Prostate gland (tissue), 2 donors: ENCODE measurements at places on chromosomes 7 and 10. TPM values are rescaled to one million over a fixed set of nuclear protein-coding genes. Genes with fewer than 3 reads are reported as not detected.

The UFSP1 gene
- 8.4 TPM for total RNA-seq

The CTAGE6 gene
- 1.7 TPM for total RNA-seq

The UBTD1 gene
- 93.8 TPM for total RNA-seq

The BMPR1A gene
- 53.9 TPM for total RNA-seq

The GPR26 gene
- total RNA-seq, result 0.23 TPM

The GPR15LG gene
- not detected for total RNA-seq

The NUB1 gene
- 46.4 TPM for total RNA-seq

The ZNF365 gene
- 0.55 TPM for total RNA-seq

The PLXNA4 gene
- total RNA-seq, result 2.8 TPM

- DNase-seq, result no peak
Measured at GRCh38 chr7:108236681-108237415, 106.7 kb upstream of the LAMB4 start.

GRCh38 chr10:31819391-31819820, 109.2 kb downstream of the ARHGAP12 start:
- no peak for DNase-seq

GRCh38 chr10:28668363-28669226, 8.7 kb upstream of the BAMBI start:
- peak; percentile 9 for DNase-seq

GRCh38 chr10:24668247-24668646, 55.4 kb downstream of the ARHGAP21 start:
- no peak for DNase-seq

- DNase-seq, result no peak
Measured at GRCh38 chr7:45216622-45217165, 59.1 kb downstream of the RAMP3 start.

DNA sequence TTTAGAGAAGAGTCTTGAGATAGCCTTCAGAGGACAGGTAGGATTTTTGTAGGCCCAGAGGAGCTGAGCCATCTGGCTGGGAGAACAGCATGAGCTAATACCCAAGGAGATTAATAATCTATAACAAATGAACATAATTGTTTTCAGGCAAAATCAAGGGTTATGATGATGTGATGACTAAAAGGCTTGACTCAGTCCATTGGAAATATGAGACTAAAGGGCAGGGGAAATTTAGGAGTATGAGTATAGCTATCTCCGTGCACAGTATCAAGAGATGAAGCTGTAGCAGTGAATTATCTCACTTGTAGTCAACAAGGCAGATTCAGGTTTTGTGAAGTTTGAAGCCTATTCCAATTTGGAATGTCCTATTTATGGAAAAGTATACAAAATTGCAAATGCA, 40.1 kb downstream of the CSTF2T start:
- no peak for DNase-seq

DNA sequence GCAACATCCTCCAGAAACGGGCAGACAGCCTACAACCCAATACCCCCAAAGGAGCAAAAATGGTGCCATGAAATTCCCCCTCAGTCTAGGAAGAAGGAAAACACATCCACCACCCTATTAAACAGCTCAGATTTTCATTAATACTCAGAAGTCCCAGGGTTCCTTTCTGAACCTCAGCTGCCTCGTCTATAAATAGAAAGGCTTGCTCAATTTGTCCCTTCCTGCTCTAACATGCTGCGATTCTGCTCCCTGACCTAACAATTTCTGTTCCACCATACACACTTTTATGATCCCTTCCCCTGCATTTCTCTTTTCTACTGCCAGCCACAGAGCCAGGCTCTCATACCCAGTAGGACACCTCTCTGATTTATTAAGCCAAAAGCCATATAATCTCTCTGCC, 68.1 kb downstream of the MTERF1 start:
- DNase-seq, result no peak

DNA sequence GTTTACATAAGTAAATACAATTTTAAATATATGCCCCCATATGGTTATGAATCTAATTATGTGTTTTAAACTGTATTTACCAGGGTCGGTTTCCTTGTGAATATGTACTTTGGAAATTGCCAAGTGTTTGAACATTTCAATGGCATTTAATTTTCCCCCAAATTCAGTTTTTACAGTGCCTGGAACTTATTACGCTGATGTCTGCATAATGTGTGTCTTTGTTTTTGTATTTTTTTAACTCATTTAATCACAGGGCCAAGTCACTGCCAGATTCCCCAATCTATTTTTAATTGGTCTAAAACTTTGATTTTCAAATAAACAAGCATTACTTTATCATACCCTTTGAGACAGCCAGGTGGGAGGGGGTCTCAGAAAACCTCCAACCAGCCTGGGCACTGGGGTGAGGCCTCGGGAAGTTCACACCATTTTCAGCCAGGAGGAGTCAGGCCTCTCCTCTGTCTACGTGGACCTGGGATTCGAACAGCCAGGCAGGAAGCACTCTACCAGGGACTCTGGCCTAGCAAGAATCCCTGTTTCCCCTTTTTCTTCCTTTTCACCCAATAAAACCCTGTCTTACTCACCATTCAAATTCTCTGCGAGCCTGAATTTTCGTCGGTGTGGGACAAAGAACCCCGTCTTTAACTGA, 151.5 kb upstream of the COL1A2 start:
- no peak for DNase-seq

DNA sequence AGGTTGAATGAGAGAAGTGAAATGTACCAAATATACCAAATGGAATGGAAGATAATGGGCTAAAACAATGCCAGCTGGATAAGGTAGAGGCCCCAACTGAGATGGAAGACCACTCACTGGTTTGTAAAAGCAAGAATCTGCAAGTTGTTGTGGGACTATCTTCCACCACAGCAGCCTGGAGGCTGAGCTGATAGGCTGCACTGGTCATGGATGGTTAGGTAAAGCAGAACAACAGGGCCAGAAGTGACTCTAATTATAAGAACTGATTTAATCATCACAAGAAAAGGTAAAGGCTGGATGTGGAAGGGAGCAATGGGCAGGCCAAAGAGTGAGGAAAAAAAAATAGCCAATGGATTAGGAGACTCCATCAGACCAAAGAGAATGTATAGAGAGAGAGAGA, 11.8 kb downstream of the TFEC start:
- no peak for DNase-seq

- no peak for DNase-seq
Measured at GRCh38 chr10:133058331-133059092, 29.2 kb upstream of the ADGRA1 start.

DNA sequence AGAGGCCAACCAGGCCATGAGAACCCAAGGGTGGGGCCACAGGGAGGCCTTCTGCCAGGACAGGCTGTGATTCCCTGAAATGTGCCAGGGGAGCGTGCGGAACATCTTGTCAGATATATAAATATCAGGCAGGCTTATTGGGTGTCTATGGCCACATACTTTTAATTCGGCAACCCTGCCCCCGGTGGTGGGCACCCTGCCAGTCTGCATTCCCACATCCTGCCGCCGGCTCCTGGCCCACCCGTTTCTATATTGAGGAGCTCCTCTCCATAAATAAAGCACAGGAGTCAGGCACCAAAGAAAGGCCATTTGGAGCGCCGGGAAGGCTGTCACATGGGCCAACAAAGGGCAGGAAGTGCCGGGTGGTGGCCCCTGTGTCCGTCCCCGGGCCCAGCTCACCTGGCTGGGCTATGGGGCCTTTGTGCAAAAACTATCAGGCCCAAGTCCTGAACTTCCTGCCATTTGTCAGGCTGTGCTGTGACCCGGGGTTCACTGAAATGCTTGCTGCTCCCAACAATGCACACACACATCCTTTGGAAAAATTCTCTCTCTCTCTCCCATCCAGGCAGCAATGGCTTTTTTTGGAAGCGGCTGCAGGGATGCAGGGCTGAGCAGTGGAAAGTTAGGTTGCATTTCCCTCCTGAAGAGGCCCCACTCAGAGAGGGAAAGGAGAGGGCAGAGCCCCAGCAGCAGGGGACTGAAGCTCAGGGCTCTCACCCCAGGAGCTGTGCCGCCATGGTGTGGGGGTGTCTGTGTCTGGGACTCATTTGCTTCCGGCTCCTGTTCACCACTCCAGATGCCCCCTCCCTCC, 25.0 kb upstream of the PODXL start:
- DNase-seq, result no peak

- DNase-seq, result no peak
Measured at GRCh38 chr10:36736311-36736710, 389.1 kb upstream of the ANKRD30A start.

DNA sequence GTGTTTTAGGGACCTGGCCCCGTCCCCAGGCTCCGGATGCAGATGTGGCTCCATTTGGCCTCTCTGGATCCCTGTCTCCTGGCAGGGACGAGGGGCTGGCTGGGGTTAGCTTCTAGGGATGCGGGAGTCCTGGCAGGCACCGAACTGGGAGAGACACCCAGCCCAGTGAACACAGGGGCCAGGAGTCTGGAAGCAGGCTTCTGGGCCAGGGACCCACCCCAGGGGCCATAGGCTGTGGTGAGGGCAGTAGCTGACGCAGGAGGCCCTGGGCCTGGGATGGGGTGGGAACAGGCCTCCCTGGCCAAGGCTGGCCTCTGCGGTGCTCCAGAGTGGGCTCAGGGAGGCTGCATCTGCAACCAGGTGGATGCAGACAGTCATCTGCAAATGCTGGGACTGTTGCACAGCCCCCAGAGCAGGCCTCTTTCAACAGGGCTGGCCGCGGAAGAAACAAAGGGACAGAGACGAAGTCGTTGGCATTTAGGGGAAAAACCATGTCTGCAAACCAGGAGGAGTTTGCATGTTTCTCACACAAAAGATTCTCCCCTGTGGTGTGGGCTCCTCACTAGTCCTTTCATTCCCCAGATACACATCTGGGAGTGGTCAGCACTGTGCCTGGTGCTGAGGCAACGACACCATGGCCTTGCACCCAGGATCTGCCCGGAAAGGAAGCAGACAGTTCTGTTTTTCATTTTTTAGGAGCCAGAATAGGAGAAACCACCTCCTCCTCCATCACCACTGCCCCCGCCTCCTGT, 36.4 kb upstream of the ZNF488 start:
- no peak for DNase-seq

- DNase-seq, result no peak
Measured at GRCh38 chr7:18896343-18896975, 221.0 kb downstream of the TWIST1 start.

DNA sequence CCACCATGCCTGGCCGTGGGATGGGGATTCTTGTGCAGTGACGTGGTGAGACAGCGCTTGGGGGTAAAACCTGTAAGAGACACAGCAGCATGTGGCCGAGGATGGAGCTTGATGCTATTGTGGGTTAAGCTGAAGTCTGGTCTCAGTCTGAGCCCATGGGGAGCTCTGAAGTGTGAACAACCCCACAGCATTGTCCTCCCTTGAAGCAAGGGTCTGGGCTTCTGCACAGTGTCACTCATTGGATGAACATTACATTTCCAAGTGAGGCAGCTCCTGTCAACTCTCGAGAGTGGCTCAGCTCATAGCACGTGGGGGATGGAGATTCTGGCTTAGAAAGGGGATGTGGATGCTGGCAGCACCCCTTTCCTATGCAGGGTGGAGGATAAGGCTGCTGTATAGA, 32.2 kb upstream of the ZNF438 start:
- DNase-seq, result no peak

GRCh38 chr7:43530553-43531410, 52.1 kb upstream of the STK17A start:
- DNase-seq, result no peak

DNA sequence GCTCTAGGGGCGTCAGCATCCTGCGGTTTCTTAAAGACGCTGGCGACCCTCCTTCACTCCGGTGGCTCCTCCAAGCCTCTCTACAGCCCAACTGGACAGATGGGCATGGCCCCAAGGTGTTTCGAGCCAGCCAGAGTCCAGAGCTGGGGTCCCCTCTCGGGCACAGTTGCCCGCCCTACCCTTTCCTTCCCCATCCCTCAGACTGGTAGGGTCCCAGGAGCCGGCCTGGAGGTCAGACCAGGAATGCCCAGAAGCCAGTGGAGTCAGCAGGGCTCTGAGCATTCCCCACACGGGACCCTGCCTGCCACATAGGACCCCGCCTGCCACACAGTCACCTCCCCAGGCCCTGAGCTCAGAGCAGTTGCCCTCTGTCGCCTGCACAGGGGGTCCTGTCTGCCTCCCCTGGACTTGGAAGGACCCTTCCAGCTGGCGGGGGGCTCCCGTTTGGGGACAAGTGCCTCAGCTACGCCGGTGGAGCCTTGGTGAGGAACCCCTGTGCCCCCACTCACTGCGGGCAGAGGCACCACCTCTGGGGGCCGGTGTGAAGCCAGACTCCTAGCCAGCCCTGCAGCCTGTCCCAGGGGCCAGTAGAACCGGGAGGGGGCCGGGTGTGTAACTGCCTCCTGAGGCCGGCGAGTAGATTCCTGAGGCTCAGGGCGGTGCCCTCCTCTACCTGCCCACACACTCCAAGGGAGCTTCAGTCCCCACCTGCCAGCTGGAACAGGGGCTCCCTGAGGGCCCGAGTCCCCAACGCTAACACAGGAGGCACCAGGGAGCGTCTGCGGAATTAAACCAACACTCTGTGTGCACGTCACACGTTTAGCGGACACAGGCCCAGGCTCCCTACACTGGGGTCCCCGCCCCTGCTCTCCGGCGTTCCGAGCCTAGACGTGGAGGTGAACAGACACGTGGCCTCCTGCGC, 19.4 kb upstream of the PDGFA start:
- DNase-seq, result no peak

GRCh38 chr10:79250259-79250658, 97.0 kb upstream of the PPIF start:
- no peak for DNase-seq

DNA sequence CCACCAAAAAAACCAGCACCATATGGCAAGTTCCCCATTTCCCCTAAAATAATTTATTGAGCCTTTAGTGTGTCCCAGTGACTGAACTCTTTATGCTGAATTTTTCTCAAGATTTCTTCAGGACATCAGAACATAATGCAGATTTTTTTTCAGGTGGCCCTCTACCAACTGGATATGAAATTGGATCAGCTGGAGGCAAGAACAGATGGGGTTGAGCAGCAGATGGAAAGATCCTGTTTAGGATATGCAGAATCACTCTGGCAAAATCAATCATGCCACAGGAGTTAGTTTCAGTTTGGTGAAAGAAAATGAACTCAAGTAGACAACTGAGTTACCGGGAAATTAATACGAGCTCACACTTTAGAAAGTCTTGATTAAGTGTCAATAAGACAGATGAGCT, 761.5 kb upstream of the C7orf33 start:
- no peak for DNase-seq

DNA sequence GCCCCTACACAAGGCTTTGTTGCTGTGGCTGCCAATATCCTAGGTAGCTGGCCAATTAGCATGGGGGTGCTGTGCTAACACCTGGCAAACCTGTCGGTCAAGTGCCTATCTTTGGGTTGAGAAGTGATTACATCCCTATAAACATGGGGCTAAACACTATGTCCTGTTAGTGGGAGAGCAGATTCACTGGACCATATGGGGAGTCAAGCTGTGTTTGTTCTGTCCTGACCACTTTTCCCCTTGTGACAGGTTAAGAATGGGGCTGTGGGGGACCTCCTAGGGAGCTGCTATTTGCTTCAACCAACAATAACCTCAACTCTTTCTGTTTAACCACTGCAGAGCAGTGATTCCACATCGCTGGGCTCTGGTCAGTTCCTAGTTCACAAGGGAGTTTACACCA, 151.5 kb upstream of the AOAH start:
- DNase-seq, result no peak

DNA sequence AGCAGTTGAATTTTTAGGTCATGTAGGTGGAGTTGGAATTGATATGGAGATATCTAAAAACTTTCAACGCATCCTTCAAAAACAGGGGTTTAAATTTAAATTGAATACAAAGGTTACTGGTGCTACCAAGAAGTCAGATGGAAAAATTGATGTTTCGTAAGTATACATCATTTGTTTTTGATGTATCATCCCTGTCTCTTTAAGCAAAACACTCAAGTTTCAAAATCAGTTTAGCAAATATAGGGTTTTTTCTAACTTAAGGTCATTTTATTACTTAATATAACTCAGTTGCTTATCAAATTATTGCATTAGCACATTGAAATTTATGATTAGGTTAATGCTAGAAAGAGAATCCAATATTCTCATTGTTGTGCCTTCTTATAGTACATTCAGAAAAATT, 24.6 kb downstream of the DLD start:
- DNase-seq, result no peak
